Central memory CD8-positive, alpha-beta T cell (primary cell): ENCODE measurements at places on chromosomes 4 and X.

DNA sequence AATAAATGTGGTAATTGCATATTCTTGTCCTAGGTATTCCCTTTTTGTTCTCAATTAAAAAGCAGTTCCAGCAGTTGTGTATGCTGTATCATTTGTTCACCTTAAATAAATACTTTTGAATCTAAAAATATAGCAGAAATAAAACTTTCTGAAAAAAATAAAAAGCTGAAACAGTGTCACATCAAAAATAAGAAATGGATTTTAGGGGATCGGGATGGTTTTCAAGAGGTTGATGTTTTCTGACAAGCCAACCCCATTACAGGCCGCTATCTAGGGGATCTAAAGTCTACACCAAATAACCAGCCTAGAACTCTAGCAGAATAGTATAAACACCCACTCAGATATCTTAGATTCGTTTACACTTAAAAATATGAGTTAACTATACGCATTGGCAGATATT is 95.4 kb upstream of the MAML3 start:
- DNase-seq = no peak
- no peak overlapping the region for H3K27ac ChIP-seq
- H3K4me1 ChIP-seq = peaks cover 5% of the 10 kb centered on the region
- H3K27me3 ChIP-seq = peaks cover 56% of the 10 kb centered on the region

- no peaks in the 10 kb centered on the region for H3K4me1 ChIP-seq
- H3K4me3 ChIP-seq = no peak overlapping the region
- no peaks in the 10 kb centered on the region for H3K36me3 ChIP-seq
- DNase-seq = no peak
- no peaks in the 10 kb centered on the region for H3K27me3 ChIP-seq
These were observed 376.5 kb downstream of the CCSER1 start for GRCh38 chr4:90503677-90504076.

GRCh38 chr4:5858020-5858769 is 34.7 kb downstream of the CRMP1 start:
- peaks cover 9% of the 10 kb centered on the region for H3K27me3 ChIP-seq
- H3K4me1 ChIP-seq = no peaks in the 10 kb centered on the region
- no peaks in the 10 kb centered on the region for H3K36me3 ChIP-seq
- no peak overlapping the region for H3K4me3 ChIP-seq

GRCh38 chrX:14363728-14364127 is 165.6 kb upstream of the GLRA2 start:
- H3K27me3 ChIP-seq = no peaks in the 10 kb centered on the region
- no peak overlapping the region for H3K4me3 ChIP-seq
- no peaks in the 10 kb centered on the region for H3K4me1 ChIP-seq
- no peaks in the 10 kb centered on the region for H3K36me3 ChIP-seq

DNA sequence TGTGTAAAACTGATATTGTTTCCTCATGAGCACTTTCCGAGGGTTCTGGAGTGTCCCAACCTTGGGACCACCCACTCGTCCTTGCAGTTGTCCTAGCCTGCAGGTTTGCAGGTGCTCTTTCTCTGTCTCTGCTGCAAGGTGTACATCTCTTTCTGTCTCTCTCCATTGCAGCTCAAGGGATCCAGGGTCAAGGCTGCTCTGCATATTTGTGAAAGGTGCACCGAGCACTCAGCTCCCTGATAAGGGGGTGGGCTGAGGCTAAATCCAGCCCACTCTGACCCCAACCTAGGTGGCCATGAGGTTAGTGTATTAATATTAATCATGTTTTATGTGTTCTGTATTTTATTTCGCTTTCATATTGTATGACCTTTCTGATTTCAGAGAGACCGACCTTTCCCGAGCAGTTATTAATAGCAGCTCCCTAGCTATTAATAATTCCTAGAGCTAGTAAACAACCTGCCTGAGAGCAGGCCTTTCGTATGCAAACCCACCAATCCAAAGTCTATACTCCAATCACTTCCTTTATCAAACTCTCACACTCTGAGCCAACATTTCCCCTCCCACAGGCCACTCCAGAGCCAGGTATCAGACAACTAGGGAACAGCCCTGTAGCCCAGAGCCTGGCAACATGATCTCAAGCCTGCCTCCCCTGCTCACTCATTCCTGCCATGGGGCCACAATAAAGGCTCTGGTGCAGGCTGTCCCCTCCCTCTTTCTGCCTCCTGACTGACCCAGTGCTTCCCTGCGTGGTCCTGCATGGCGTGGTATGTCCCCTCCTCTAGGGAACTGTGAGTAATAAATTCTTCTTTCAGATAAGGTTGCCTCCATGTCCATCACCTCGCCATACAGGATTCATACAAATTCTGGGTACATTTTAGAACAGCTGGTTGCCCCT is 73.9 kb downstream of the SLC2A9 start:
- no peaks in the 10 kb centered on the region for H3K4me1 ChIP-seq
- H3K36me3 ChIP-seq = no peaks in the 10 kb centered on the region
- H3K27me3 ChIP-seq = peaks cover 16% of the 10 kb centered on the region
- H3K27ac ChIP-seq = no peak overlapping the region
- no peak for DNase-seq

DNA sequence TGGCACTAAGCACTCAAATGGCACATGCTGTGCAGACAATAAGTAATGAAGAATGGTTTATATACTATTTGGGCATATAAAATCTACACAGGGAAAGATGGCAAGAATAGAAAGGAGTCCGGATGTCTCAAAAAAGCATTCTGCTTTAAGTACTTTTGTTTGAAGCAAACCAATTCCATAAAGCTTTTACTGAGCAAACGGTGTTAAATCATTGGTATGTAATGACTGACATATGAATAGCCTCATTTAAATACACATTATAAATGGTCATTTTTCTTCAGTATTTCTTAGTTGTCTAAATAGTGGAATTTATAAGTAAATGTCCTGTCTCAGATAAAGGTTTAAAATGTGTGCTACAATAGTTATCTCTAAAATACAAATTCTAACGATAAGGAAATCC is 6.0 kb downstream of the FBXO8 start:
- H3K27ac ChIP-seq = no peak overlapping the region
- no peaks in the 10 kb centered on the region for H3K27me3 ChIP-seq
- peaks cover 53% of the 10 kb centered on the region for H3K4me1 ChIP-seq
- no peak overlapping the region for H3K4me3 ChIP-seq
- no peak for DNase-seq

GRCh38 chr4:89723096-89723495 is 113.9 kb downstream of the SNCA start:
- no peak for DNase-seq
- H3K4me3 ChIP-seq = no peak overlapping the region
- peaks cover 36% of the 10 kb centered on the region for H3K27me3 ChIP-seq

- peaks cover 79% of the 10 kb centered on the region for H3K4me1 ChIP-seq
- peak overlapping the region; percentile 98 for H3K27ac ChIP-seq
- H3K27me3 ChIP-seq = no peaks in the 10 kb centered on the region
- peak overlapping the region; percentile 92 for H3K4me3 ChIP-seq
- H3K36me3 ChIP-seq = peaks cover 23% of the 10 kb centered on the region
These were observed 32.3 kb upstream of the AFAP1 start for GRCh38 chr4:7971881-7972500.

DNA sequence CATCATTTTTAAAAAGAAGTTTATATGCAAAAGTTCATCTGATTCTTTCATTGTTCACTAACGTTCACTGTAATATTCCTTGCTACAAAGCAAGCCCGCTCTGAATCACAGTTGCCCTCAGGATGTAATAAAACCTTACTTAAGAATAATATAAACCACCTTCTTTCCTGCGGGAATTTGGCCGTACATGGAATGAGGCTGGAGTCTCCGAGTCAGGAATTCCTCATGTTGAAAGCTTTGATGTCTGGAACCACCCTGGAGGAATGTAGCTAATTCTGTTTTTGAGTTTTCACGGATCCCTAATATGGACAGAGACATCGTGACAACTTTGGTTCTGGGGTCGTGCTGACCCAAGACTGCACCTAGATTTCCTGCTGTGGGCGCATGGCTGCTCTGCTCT is 58.5 kb downstream of the CRLF2 start:
- no peaks in the 10 kb centered on the region for H3K36me3 ChIP-seq
- H3K4me3 ChIP-seq = no peak overlapping the region
- no peak overlapping the region for H3K27ac ChIP-seq
- no peak for DNase-seq
- peaks cover 21% of the 10 kb centered on the region for H3K27me3 ChIP-seq

DNA sequence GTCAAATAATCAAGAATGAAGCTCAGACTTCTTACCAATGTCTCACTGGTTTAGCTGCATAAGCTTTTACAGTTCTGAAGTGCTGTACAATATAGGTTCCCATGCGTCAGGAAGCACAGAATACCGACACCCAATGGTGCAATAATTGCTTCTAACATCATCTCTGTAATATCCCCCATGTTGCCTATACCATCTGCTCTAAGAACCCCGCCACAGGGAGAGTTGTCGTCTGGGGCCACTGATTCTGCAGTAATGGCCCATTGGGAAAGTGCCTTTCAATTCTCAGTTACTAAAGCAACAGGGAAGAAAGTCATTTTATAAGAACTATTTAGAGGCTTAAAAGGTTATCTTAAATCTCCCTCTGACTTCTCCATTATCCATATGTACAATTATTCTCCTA is 94.9 kb downstream of the GLRA3 start:
- H3K27ac ChIP-seq = no peak overlapping the region
- H3K27me3 ChIP-seq = no peaks in the 10 kb centered on the region
- no peaks in the 10 kb centered on the region for H3K36me3 ChIP-seq
- no peaks in the 10 kb centered on the region for H3K4me1 ChIP-seq
- no peak overlapping the region for H3K4me3 ChIP-seq
- DNase-seq = no peak

GRCh38 chrX:40086569-40087335 is 11.0 kb downstream of the BCOR start:
- no peak for DNase-seq
- no peaks in the 10 kb centered on the region for H3K27me3 ChIP-seq
- H3K4me3 ChIP-seq = peak overlapping the region; percentile 29
- peaks cover 51% of the 10 kb centered on the region for H3K4me1 ChIP-seq

DNA sequence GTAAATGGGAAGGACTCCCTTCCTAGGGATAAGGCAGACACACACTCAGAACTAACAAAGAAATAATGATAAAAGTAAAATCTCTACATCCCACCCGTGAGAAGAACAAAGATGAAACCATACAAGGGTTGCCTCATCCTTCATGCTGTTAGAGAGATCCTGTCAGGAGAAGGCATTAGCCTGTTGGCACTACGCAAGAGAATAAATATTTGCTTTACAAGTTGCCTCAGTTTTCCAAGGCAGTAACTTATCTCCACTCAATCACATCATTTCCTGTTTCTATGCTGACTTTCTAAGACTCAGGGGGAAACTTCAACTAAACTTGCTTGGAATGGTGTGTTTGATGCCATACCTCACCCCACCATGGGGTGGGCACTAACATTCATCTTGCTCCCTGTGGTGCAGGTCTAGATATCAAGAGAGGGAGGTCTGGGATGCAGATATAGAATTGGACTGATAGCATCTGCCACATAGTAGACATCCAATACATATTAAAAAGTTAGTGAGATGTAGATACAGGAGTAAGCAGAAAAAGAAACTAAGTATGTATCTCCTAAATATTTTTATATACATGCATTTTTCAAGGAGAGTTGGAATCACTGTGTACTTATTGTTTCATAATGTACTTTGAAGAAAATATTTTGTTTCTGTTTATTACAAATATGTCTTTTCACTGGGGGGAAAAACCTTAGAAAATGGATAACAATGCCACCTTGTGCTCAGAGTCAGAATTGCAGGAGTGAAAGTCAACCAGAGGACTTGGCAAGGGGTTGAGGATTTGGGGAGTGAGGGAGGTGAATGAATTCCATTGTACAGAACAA is 57.2 kb upstream of the BEX4 start:
- DNase-seq = no peak
- H3K4me1 ChIP-seq = no peaks in the 10 kb centered on the region
- H3K36me3 ChIP-seq = no peaks in the 10 kb centered on the region
- H3K4me3 ChIP-seq = no peak overlapping the region

- no peak overlapping the region for H3K4me3 ChIP-seq
- H3K36me3 ChIP-seq = no peaks in the 10 kb centered on the region
- H3K4me1 ChIP-seq = no peaks in the 10 kb centered on the region
These were observed 81.6 kb downstream of the SORBS2 start for GRCh38 chr4:185730387-185730786.

DNA sequence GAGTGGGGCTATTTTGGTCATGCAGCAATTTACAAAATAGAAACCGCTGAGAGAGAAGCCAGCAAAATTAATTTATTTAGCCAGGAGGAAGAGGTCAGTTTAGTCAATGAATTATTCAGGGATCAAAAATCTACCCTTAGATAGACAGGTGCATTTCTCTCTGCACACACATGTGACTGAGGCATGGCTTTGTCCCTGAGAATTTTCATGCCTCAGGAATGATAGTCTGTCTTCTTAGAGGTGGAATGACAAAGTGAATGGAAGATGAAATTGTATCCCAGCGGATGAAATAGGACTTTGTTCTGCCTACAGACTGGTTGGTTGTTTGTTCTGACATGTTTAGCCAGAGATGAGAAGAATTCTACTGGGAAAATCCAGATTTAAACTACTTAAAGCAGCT is 46.0 kb downstream of the ANKRD50 start:
- H3K27me3 ChIP-seq = no peaks in the 10 kb centered on the region
- peaks cover 2% of the 10 kb centered on the region for H3K36me3 ChIP-seq
- no peak overlapping the region for H3K4me3 ChIP-seq
- no peak overlapping the region for H3K27ac ChIP-seq

DNA sequence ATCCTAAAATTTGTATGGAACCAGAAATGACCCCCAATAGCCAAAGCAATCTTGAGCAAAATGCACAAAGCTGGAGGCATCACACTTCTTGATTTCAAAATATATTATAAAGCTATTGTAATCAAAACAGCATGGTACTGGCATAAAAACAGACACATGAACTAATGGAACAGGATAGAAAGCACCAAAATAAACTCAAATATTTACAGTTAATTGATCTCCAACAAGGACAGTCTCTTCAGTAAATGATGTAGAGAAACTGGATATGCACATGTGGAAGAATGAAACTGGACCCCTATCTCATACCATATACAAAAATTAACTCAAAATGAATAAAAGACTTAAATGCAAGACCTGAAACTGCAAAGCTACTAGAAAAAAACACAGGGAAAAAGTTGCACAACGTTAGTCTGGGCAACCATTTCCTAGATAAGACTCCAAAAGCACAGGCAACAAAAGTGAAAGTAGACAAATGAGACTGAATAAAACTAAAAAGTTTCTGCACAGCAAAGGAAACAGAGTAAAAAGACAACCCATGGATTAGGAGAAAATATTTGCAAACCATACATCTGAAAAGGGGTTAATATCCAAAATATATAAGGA is 64.9 kb downstream of the CD99L2 start:
- H3K27me3 ChIP-seq = no peaks in the 10 kb centered on the region
- H3K36me3 ChIP-seq = no peaks in the 10 kb centered on the region
- no peaks in the 10 kb centered on the region for H3K4me1 ChIP-seq

GRCh38 chr4:107304699-107305286 is 268.7 kb upstream of the DKK2 start:
- peaks cover 3% of the 10 kb centered on the region for H3K36me3 ChIP-seq
- no peaks in the 10 kb centered on the region for H3K27me3 ChIP-seq
- DNase-seq = no peak
- no peaks in the 10 kb centered on the region for H3K4me1 ChIP-seq

- H3K4me3 ChIP-seq = no peak overlapping the region
- peaks cover 40% of the 10 kb centered on the region for H3K36me3 ChIP-seq
- H3K27me3 ChIP-seq = no peaks in the 10 kb centered on the region
These were observed 39.9 kb downstream of the TXLNG start for GRCh38 chrX:16826207-16826606.
